Cortex of kidney (tissue), 1 donor: ENCODE measurements at places on chromosomes 7 and 10.

DNA sequence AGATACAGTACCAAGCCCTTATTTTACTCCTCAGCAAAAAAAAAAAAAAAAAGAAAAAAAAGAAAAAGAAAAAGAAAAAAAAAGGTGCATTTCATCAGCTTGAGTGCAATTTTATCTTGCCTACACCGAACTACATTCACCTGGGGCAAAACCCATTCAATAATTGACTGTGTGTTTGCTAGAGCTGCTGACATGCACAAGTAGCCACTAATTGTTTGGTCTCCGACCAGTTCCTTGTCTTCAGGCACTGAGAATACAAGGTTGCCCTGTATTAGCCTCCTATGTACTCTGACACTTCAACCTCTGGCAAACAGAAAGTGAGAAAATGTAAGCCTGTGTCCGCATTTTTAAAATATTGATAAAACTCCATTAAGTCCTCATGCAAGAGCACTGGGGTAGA is 1579.4 kb upstream of the LRRTM3 start:
- no peak for DNase-seq

DNA sequence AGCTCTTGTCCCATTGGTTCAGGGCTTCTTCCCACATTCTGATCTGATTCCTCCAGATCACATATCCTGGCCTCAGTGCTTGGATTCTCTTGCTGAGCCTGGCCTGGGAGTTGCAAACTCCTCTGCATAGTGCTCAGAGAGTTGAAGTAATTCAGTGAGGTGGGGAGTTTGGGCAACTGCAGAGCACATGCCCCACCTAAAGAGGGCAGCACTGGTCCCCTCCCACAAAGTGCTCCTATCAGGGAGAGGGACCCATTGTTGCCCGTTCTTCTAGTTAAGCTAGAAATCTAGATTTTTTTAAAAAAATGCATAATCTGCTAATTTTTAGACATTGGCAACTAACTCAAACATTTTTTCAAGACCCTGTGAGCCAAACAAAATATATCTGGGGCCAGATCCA is 45.1 kb downstream of the CHN2 start:
- DNase-seq = no peak

DNA sequence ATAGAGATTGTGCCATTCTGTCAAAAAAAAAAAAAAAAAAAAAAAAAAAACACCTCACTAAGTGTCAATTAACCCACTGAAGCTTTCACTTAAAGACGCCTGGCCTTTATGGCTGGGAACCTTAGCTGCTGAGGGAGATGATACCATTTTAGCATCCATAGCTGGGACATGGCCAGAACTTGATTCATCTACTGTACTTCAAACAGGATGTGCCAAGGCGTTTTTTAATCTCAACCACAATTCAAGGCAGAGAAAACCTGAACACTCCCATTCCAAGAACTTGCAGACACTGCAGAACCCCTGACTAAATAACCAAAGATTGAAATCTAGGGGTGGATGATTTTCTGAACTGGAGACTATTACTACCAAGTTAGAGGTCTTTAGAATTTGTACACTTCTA is 996.6 kb downstream of the SORCS1 start:
- no peak for DNase-seq

DNA sequence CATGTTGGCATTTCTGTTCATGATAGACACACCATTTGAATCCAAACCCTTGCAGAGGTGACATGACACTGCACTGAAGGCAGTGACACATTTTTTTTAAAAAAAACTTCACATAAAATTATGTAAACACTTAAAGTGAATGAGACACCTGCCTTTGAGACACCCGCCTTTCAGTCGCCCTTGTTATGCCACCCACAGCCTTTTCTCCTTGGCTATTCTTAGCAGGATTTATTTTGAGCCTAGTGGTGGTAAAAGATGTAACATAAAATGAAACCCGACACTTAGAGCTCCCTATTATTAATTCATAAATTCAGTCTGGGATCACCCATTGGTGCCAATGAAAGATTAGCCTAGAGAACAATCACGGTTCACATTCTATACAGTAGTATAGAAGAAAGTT is 161.3 kb downstream of the DYNC1I1 start:
- DNase-seq = no peak

- no peak for DNase-seq
Measured at GRCh38 chr10:124700293-124701037, 43.7 kb downstream of the FAM53B start.

DNA sequence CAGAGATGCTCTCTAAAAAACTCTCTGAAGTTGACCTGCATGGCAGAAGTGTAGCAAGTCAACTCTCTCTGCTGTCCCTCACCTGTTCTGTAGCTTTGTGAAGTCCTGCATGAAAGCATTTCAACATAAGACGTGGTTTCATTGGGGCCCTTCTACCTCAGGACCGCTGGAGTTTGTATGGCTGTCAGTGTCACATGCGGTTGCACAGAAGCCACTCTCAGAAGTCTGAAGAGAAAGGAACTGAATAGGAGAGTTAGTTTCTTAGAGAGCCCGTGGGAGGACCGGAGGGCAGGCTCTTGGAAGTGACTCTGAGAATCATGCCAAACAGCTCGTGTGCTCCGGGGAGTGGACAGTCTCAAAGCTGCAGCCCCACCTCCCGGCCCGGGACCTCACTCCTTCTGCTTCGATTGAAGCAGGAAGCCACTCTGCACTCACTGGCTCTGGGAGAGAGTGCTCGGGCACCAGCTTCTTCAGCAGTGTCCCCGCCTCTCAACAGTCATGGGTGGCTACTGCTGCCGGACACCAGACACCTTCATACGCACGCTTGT is 486.7 kb downstream of the SDK1 start:
- no peak for DNase-seq

- DNase-seq = no peak
Measured at GRCh38 chr10:71307469-71308085, 11.5 kb upstream of the SLC29A3 start.
